ENCODE measurements at places on chromosomes 11 and 22.

DNA sequence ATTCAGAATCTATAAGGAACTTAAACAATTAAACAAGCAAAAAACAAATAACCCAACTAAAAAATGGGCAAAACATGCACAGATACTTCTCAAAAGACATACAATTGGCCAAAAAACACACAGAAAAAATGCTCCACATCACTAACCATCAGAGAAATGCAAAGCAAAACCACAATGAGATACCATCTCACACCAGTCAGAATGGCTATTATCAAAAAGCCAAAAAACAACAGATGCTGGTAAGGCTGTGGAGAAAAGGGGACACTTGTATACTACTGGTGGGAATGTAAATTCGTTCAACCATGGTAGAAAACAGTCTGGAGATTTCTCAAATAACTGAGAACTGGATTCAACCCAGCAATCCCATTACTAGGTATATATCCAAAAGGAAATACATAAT, 24.8 kb downstream of the ENTHD1 start:
- no peak for DNase-seq

DNA sequence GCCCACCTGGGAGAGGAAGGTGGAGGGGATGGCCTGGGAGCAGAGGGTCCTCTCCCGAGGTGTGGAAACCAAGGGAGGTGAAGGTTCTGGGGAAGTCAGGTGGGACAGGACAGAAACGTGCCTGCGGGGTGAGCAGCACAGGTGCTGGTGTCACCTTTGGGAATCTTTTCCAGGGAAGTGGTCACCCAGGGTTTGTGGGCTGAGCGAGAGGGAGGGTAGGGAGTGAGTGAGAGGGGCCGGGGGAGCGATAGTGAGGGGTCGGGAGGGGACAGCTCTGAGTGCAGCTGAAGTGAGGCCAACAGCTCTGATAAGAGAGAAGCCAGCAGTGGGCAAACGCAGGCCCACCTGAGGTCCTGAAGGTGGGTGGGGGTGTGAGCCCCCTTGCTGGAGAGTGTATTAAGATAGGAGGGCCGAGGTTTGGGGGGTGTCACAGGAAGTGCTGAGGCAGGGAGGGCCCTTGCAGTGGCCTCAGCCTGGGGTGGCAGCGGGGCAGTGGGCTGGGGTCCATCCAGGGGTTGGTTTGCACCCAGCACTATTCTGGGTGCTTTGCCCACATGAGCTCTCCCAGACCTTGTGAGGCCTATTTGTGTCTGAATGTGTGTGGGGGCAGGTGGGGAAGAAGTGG, 1.6 kb upstream of the SHANK3 start:
- no peak for DNase-seq

DNA sequence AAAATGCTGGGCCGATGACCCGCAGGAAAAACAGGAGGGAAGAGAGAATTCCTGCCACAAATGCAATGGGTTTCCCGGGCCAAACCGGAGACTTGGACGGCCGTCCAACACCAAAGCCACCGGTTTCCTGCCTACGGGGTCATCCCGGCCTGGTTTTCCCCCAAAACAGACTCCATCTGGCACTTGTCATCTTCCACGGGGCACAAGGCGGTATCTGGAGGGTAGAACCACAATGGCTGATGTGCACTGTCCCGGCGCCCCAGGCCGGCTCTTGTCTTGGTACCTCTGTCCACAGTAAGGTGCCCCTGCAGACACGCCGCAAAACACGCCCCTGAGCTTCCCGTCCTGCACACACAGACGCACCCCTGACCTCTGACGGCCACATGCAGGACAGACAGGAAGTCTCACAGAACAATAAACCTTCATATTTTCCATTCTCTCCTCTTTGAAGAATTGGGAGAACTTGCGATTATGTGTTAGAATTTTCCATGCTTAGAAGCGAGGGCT, 20.1 kb downstream of the CELSR1 start:
- no peak for DNase-seq

DNA sequence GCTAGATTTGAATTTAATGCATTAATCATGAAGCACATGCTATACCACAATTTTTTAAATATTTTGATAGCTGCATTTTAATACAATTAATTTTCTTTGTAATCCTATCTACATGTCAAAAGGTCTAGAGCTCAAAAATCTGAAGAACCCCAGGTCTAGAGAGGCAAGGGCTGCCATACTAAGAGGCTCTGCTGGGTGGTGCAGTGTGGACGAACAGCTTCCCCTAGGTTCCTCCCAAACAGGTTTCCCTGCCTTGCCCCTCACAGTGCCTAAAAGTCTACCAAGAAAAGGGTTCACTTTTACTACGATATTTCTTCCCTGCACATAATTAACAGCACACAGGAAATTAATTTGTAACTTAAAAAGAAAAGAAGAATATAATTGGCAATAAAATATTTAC, 681.1 kb downstream of the OPCML start:
- no peak for DNase-seq

GRCh38 chr22:46953968-46954765, 191.7 kb downstream of the TBC1D22A start:
- no peak for DNase-seq

DNA sequence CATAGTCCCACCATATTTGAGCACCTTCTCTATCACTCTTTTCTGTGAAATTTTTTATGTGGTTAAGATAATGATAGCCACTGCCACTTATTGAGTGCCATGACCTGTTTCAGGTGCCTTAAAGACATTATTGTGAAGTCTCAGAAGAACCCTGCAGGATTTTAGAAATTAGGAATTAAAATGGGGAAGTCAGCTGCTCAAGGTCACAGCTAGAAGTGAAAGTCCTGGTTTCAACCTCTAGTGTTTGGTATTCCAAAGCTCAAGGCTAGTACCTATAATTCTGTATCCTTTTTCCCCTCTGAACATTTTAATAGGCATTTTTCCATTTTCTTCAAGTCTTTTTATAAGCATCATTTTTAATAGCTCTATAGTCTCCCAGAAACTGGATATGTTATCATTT, 9.0 kb upstream of the RRM1 start:
- no peak for DNase-seq

GRCh38 chr11:108906826-108907225, 242.0 kb downstream of the DDX10 start:
- no peak for DNase-seq

DNA sequence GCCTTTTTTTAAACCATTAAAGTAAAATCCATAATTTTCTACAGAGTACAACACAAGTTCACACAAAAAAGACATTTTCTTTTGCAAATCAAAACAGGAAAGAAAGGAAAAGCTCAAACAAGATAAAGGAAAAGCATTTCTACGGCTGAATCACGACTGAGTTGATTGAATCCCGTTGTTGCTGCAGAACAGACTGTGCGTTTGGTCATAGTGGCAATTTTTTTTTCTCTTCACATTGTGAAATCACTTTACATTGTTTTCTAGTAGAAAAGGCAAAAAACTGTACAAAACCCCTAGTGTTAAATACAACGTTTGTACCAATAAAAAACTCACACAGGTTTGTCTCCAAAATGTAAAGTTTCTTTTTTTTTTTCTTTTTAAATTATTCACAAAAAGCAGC, 17.3 kb upstream of the RAPSN start:
- DNase-seq: no peak

DNA sequence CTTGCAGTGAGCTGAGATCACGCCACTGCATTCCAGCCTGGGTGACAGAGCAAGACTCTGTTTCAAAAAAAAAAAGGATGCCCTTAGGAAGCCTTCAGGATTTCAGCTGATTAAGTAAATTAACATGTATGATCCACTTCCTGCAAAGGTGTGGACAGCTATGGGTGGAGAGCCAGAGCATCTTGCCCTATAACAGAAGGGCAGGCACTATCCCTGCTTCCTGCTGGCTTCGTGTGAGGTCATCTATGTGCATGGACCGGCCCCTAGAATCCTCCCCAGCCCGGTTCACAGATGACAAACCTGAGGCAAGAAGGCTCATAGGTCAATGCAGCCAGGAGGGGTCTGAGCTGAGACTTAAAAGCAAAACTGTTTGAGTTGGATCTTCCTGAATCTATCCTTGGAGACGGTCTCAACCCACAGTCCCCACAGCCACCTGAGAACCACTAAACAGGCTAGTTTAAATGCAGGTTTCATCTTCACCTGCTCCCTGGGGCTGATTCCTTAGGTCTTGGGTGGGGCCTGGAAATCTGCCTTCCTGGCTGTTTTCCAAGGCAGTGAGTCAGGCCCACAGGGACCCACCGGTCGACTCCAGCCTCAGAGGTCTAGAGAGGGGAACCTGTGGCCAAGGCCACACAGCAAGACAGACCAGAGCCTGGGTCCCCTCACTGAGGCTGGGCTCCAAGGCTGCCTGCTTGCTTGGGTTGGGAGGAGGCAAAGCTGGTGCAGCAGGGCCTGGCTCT, 55.2 kb upstream of the MPEG1 start:
- DNase-seq: no peak

GRCh38 chr11:20066013-20066782, 94.1 kb downstream of the DBX1 start:
- DNase-seq: no peak

DNA sequence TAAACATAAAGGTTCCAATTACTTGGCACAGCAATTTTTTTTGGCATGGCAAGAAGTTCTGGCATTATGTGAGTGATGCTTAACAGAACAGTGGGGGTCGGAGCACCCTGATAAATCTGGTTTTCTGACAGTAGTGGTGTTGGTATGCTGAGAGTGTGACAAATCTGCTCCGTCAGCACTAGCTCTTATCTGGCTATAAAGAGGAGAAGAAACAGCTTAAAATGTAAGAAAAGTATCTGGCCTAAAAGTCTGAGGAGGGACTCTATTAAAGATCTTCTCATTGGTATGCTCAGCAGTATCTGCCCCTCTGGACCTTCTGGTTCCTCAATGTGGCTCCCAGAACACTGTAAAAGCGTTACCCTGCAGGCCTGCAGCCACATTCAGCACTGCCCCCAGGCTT, 137.4 kb downstream of the PLEKHA7 start:
- no peak for DNase-seq

DNA sequence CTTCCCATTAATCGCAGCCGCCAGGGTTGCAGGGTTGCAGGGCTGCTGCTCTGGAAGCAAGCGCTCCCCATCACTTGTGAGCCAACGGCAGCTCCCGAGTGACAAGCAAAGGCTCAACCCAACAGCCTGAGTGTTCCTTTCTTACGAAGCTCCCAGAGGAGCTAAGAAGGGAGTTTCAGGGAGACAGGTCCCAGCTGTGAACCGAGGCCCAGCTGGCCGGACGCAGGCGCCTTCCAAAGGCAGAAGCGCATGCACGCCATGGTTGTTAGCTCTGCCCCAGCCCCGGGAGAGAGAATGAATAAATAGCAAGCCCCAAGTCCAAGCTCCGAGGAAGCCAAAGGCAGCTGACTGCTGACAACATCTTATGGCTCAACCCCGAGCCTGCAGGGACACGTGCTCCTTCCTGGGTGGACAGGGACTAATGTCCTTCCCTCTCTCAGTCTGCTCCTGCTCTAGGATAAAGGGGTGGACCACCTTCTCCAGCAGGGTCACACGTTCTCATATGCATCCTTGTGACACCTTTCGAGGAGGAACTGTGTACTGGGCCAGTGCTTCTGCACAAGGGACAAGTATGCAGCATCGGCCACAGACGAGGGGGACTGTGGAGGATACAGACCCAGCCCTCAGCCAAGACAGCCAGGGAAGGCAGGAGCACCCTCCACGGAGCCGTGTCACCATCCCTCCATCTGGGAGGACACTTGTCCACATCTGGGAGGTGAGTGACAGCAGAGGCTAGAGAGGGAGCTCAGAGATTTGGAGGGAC, 29.9 kb downstream of the SHANK2 start:
- DNase-seq: no peak

DNA sequence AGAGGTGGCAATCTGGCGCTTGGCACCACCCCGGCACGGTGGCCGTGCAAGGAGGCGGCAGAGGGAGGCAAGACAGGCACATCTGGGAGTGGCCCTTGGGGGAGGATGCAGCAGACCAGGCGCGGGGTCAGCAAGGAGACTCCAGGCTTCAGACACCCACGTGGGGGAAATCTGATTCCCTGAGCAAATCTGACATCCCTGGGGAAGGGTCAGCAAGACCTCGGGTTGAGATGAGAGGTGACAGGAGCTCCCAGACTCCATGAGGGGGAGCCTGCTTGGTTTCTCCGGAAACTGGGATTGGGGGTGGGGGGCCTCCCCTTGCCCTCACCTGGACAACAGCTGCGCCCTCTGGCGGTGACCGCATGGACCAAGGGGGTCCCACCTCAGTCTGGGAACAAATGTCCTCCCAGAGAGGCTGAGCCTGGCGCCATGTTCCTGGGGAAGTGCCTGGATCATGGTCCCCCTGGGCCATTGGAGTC, 4.0 kb upstream of the RCOR2 start:
- peak; percentile 19 for DNase-seq

- no peak for DNase-seq
Observed at GRCh38 chr22:29456211-29456671, 17.9 kb downstream of the RFPL1 start.

- no peak for DNase-seq
Observed at GRCh38 chr22:24727218-24727851, 47.2 kb downstream of the PIWIL3 start.

DNA sequence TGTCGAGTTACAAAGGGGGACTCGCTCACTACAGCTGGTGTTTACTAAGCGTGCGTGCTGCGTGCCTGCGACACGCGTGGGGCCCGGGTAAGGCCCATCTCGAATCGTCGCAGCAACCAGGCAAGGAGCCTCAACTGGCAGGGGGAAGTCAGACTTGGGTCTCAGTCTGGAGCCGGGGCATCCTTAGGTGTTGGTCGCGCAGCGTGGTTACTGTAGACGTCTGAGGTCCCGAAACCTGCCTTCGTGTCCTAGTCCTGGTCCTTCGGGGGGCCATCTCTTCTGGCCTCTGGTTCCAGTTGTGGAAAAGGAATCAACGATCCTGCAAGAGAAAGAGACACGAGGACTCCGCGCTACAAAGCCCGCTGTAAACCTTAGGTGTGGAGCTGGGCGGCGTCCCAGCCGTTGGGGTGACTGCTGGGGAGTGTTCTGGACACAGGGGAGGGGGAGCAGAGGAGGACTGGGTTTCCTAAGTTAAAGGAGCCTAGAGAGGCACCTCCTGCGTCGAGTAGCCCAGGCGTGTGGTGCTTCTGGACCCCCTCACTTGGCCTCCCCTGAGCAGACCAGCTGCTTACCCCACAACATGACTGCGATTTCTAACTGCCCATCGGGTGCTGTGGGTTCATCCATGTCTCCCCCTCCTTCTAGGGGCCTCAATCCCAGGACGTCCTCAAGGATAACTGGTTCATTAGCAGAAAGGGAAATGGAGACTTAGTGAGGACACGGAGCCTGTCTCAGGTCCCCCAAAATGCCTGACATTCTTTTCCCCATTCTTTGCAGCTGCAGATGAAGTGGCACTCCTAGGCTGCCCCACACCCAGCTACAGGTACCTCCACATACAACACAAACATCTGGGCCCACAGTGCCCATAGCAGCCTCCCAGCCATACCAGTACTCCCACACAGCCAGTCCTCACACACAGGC, 4.9 kb upstream of the WNT11 start:
- DNase-seq: no peak
